ENCODE measurements at places on chromosomes 6 and 20. TPM values are rescaled to one million over a fixed set of nuclear protein-coding genes. Genes with fewer than 3 reads are reported as not detected.

Gene GRIK2
- under 0.01 TPM for total RNA-seq

Gene MTRF1L
- 11.5 TPM for total RNA-seq

Gene TAF8
- 21.9 TPM for total RNA-seq

Gene APCDD1L
- 0.05 TPM for total RNA-seq

Gene C6orf47
- total RNA-seq, result 19.1 TPM

Gene FAM209B
- total RNA-seq, result 0.42 TPM

Gene GPR31
- total RNA-seq, result 3.0 TPM

Gene PPP1R3G
- 1.5 TPM for total RNA-seq

Gene CALHM5
- 0.33 TPM for total RNA-seq

Gene PRSS16
- total RNA-seq, result 76.2 TPM

Gene DEFB132
- not detected for total RNA-seq

Gene OPRM1
- total RNA-seq, result not detected

Gene FNDC1
- 0.47 TPM for total RNA-seq

Gene STMND1
- total RNA-seq, result 0.05 TPM

Gene PXMP4
- 3.8 TPM for total RNA-seq

Gene SNX3
- 156 TPM for total RNA-seq

Gene MLN
- 0.61 TPM for total RNA-seq

Gene UST
- total RNA-seq, result 8.0 TPM

Gene ZBTB24
- 9.2 TPM for total RNA-seq

Gene TRDN
- 0.38 TPM for total RNA-seq

Gene EEF1A2
- total RNA-seq, result 0.19 TPM

Gene SEMG1
- 0.24 TPM for total RNA-seq

Gene FAM83B
- 6.6 TPM for total RNA-seq

Gene ARMH2
- total RNA-seq, result not detected

Gene SAMD5
- total RNA-seq, result 0.42 TPM

Gene SALL4
- total RNA-seq, result 0.09 TPM

Gene CEP162
- total RNA-seq, result 13.1 TPM

Gene OR10C1
- not detected for total RNA-seq

Gene NR2E1
- total RNA-seq, result 0.05 TPM

Gene HRH3
- not detected for total RNA-seq

Gene TGIF2
- 17.9 TPM for total RNA-seq

Gene CCNC
- total RNA-seq, result 67.0 TPM

Gene GSTA3
- total RNA-seq, result not detected

Gene CDH4
- total RNA-seq, result 0.61 TPM

Gene ARMC12
- 1.1 TPM for total RNA-seq

Gene CYP39A1
- 1.7 TPM for total RNA-seq

Gene TMC2
- total RNA-seq, result not detected

Gene PHF20
- 35.6 TPM for total RNA-seq

Gene ZNF831
- total RNA-seq, result 2.1 TPM

Gene PLCB4
- 7.6 TPM for total RNA-seq

Gene FERMT1
- total RNA-seq, result 3.7 TPM

Gene MUC22
- 0.05 TPM for total RNA-seq

Gene IL20RA
- 2.6 TPM for total RNA-seq

Gene LCA5
- 1.3 TPM for total RNA-seq

Gene HSPA1A
- 73.8 TPM for total RNA-seq

Gene TSBP1
- not detected for total RNA-seq

Gene ARHGAP40
- total RNA-seq, result not detected

Gene DSP
- 40.7 TPM for total RNA-seq

Data from thymus (tissue), 14 donors.